Mesothelial cell of epicardium (in vitro differentiated cells): ENCODE measurements at places on chromosomes 7 and 10.
A peak's percentile ranks its signal among the peaks of the same experiment; 100 is the strongest.

DNA sequence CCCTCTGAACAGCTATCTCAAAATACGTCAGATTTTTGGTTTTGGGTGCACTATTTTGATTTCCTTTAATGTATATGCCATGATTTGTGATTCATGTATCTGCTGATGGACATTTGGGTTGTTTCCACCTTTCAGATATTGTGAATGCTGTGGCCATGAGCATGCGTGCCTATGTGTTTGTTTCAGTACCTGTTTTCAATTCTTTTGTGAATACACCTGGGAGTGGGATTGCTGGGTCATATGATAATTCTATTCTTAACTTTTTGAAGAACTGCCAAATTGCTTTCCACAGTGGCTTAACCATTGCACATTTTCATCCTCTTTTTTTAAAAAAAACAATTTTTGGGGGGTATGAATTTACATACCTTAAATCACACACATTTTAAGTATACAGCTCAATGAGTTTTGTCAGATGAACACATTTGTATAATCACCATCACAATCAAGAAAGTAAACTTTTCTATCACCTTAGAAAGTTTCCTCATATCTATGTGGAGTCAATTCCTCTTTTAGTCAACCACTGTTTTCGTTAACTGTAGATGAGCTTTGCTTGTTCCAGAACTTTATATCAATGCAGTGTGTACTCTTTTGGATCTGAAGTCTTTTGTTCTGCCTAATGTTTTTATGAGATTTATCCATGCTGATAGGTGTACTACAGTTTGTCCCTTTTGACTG, 36.9 kb downstream of the CYP26A1 start:
- DNase-seq, result no peak

- DNase-seq, result no peak
Observed at GRCh38 chr10:62430881-62431280, 56.7 kb downstream of the ZNF365 start.

GRCh38 chr7:54664235-54665228, 94.5 kb downstream of the SEC61G start:
- DNase-seq, result peak; percentile 50

DNA sequence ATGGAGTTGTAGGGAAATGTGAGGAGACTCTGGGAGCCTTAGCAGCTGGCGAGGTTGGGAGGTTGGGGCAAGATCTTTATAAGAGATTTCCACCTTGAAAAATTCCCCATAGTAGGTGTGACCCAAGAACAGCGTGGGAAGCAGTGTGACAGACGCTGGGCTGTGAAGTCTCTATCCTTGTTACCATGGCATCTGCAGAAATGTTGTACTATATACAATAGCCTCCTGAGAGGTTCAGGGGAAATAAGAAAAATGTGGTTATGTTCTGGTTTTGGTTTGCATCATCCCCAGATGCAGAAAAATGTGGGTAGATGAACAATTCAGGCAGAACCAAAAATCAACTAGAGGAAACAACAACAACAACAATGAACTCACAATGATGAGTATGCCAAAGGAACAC, 498.6 kb downstream of the SH2D4B start:
- no peak for DNase-seq

GRCh38 chr10:80487421-80487785, 33.3 kb downstream of the TSPAN14 start:
- no peak for DNase-seq

- no peak for DNase-seq
Observed at GRCh38 chr7:134660961-134661376, 14.3 kb downstream of the BPGM start.

- no peak for DNase-seq
Observed at GRCh38 chr7:149785402-149785801, 12.0 kb upstream of the ZNF467 start.

GRCh38 chr10:110162741-110163145, 44.7 kb upstream of the MXI1 start:
- DNase-seq, result no peak

DNA sequence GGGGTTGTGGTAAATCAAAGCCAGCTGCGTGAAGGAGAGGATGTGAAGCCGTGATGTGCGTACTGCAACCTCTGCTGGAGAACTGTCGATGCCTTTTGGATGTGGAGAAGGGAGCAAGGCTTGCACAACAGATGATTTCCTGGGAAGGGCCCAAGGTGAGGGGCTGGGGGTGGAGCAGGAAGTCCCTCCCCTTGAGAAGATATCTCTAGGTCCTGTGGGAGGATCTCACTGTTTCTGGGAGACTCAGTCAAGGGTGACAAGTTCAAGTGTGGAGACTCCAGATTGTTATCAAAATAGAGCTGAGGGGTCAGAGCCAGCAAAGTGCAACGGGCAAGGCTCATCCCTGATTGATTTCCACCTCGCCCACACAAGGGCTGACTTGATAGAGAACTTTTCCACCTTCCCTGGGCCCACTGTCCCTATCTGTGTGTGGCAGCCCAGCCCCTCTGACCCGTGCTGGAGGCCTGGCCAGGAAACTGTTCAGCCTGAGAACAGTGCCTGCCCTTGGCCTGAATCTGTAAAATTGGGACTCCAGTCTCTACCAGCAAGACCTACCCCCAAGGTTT, 55.0 kb downstream of the COL13A1 start:
- no peak for DNase-seq

DNA sequence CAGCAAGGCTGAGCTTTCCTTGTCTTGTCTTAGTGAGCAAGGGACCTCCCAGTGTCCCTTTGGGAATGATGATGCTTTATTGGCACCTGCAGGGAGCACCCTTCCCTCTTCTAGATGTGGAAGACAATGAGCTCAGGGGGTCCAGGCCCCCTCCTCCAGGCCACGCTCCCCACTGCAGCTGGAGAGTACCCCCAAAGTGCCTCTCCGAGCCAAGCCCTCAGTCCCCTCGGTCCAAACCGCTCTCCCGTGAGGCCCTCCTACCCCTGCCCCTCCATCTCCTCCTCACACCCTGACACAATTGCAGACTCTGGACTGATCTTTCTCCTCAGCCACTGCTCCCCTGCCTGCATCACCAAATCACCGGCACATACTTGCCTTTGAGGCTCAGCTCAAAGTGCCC, 16.7 kb downstream of the RBP3 start:
- DNase-seq, result no peak

DNA sequence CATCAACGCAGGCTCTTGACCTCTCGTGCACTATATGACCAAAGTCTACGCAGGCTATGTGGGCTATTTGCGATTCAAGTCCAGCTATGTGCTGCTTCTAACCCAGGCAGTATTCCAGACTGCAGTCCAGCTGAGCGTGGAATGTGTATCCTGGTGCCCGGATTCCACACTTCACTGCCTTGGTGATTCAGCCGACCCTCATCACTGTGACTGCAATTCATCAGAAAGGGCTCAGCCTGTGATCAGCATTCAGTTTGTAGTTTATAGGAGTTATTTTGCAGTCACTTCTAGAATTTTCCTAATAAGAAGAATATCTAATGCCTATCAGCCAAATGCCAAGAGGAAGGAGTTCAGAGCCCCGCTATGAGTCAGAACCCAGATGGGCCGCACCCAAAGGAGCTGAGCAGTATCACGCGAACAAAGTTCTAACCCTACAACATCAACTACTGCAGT, 119.8 kb upstream of the LANCL2 start:
- DNase-seq, result no peak

- no peak for DNase-seq
Observed at GRCh38 chr10:19310066-19310465, 261.5 kb downstream of the MALRD1 start.

DNA sequence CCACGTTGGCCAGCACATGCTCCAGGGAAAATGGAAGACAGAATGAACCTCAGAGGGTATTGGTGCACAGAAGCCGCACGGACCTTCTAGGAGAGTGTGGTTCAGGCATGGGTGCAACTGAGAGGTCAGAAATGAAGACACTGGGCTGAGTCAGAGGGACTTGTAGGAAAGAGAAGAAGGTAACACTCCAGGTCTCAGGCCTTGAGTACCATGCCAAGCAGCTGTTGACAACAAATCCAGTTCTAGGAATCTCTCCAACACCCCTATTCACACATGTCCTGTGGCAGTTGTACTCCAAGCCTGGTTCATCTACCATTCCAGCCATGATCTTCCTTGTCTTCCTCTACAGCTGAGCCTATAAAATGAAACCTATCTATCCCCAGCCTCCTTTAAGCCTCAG, 251.6 kb downstream of the USP6NL start:
- DNase-seq, result no peak

GRCh38 chr10:108545921-108546320, 1377.4 kb downstream of the XPNPEP1 start:
- DNase-seq, result no peak

DNA sequence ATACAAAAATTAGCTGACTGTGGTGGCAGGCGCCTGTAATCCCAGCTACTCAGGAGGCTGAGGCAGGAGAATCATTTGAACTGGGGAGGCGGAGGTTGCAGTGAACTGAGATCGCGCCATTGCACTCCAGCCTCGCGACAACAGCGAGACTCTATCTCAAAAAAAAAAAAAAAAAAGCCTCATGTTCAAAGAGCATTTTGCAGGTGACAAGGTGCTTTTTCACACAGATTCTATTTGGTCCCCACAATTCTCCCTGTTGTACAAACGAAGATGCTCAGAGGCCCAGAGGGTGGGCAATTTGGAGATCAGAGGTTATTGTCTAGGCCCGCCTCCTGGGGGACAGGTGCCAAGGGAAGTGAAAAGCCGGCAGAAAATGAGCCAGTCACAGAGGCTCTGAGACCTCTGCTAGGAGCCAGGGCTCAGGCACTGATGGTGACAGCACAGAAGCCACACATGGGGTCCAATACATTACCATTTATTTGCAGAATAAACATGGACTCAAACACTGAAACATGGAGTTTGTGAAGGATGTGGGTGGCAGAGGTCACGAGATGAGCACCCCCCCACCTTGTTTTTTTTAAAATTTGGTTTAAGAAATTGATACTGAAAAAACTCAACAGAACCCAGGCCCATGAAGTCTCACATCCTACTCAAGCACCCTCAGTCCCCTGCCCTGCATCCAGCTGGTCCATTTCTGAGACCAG, 882 bp upstream of the GAL3ST4 start:
- no peak for DNase-seq
